Bronchial epithelial cell (primary cell): ENCODE measurements at places on chromosomes 1 and 21. TPM values are rescaled to one million over a fixed set of nuclear protein-coding genes. Genes with fewer than 3 reads are reported as not detected.

- DNase-seq: no peak
Measured at GRCh38 chr1:59018446-59018845, 234.6 kb upstream of the JUN start.

- DNase-seq: no peak
Measured at GRCh38 chr1:74010206-74010605, 187.8 kb downstream of the LRRIQ3 start.

GRCh38 chr1:205199090-205199930, 12.2 kb downstream of the DSTYK start:
- DNase-seq: no peak

DNA sequence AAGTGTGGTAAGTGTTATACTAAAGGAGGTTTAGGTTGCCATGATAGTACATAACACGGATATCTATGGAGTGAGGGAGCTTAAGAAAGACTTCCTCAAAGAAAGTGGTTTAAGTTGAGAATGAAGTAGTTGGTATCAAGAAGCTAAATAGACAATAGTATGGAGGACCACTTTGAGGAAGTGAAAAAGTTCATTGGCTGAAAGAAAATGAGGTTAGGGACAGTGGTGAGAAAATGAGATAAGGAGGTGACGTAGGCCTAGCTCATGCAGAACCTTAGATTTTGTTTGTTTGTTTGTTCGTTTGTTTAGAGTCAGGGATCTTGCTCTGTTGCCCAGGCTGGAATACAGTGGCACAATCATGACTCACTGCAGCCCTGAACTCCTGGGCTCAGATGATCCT, 72.2 kb upstream of the PPIH start:
- DNase-seq: no peak

- DNase-seq: no peak
Measured at GRCh38 chr1:77688939-77689338, 6.5 kb upstream of the ZZZ3 start.

DNA sequence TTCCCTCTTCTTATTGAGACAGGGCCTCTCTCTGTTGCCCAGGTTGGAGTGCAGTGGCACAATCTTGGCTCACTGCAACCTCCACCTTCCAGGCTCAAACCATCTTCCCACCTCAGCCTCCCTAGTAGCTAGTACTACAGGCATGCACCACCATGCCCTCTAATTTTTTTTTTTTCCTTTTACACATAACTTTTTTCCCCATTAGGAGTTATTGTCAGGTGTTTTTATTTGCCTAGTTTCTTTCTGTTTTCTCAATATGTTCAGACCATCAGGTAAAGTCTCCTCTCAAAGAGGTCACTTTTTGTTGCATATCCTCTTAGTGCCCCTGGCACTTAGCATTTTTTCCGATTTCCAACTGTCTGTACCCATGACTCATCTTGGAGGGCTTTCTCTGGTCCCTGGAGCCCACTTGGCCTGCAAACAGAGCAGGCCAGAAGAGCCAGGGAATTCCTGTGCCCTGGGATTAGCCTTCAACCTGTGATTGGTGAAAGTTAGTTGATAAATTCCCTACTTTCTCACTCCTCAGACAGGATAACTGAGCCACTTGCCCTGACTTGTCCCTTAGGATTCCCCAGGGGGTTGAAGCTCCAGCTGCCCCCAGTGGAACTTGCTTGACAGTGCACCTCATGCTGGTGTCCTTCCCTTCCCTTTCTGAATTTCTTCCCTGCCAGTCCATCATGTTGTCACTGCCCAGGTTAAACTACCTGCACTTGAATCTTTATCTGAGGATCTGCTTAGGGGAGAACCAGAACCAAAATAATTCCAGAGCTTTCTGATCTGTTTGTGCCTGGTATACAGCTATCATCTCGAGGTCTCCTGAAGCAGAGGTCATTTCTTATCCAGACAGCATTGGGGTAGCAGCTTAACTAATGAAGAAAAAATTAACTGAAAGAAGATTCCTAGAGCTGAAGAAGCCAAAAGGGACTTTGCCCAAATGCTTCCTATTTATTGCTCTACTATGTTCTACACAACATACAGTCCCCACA, 2.4 kb downstream of the NTPCR start:
- peak; percentile 86 for DNase-seq

DNA sequence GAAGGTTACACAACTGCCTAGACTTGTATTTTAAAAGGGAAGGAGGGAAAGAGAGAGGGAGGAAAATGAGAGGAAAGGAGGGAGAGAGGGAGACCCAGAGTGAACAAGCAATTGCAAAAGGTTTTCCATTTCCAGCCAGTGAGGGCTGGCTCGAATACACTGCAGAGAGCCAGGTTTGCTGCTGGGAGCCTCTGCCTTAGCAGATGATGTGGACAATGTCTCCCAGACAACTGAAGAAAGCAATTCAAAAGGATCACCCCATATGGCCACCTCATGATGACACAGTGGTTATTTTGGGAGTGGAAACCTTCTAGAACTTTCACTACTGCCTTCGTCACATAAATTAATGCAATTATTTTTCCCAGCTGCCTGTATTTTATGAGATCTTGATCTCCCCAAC, 86.4 kb downstream of the BCAR3 start:
- DNase-seq: no peak

- no peak for DNase-seq
Measured at GRCh38 chr1:169048043-169048442, 58.4 kb upstream of the ATP1B1 start.

GRCh38 chr1:181545395-181545794, 62.1 kb downstream of the CACNA1E start:
- no peak for DNase-seq

- DNase-seq: peak; percentile 50
Measured at GRCh38 chr1:247172996-247173395, 1.2 kb upstream of the ZNF124 start.

- DNase-seq: no peak
Measured at GRCh38 chr1:67031121-67031858, 22.7 kb downstream of the SLC35D1 start.

- no peak for DNase-seq
Measured at GRCh38 chr1:235817101-235817728, 49.5 kb downstream of the LYST start.

- DNase-seq: no peak
Measured at GRCh38 chr1:2983706-2984398, 37.4 kb upstream of the ACTRT2 start.

DNA sequence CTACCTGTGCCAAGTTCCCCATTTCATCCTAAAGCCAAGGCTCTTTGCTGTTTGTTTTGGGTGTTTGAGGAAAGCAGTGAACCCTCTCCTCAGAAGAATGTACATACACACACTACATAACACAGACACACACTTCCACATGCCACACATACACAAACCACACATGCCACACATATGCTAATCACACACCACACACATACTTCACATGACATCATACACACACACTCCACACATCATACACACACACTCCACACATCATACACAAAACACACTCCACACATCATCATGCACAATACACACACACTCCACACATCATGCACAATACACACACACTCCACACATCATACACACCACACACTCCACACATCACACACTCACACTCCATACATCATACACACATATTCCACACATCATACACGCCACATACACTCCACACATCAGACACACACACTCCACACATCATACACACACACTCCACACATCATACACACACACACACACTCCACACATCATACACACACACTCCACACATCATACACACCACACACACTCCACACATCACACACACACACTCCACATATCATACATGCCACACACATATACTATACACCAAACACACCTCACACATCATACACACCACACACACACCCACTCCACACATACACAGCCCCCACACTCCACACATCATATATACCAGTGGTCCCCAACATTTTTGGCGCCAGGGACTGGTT, 22.7 kb upstream of the ZNF436 start:
- DNase-seq: no peak

GRCh38 chr1:28517649-28517999, 11.8 kb downstream of the RCC1 start:
- no peak for DNase-seq

DNA sequence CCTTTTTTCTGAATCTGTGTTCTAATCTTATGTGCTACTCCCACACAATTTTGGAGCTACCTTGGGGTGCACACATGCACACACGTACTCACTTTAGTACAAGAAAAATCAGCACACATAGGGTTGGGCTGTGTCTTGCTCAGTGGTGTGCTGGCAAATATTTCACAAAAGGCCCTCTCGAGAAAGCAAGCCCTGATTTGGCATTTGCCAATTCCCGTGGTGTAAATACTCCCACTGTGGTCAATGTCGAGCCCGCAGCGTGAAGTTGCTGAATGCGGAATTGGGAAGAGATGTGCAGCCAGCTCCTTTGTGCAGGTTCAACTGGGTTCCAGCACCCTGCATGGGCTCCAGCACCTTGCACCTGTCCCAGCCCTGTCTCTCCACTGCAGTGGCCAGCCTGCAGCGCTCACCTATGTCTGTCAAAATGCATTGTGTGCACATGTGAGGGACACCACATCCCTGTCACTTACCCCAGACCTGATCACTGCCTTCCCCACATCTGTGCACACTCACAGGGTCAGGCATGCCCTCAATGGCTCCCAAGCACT, 78.4 kb upstream of the WNT4 start:
- DNase-seq: no peak

GRCh38 chr21:31457675-31458074, 113.6 kb upstream of the TIAM1 start:
- DNase-seq: no peak

GRCh38 chr1:2431103-2431502, 18.7 kb upstream of the PEX10 start:
- DNase-seq: peak; percentile 81

- DNase-seq: no peak
Measured at GRCh38 chr1:54812801-54813484, 11.8 kb upstream of the TTC22 start.

GRCh38 chr1:234585330-234586055, 24.5 kb downstream of the IRF2BP2 start:
- DNase-seq: no peak

GRCh38 chr1:30663596-30664091, 59.7 kb downstream of the MATN1 start:
- DNase-seq: no peak

DNA sequence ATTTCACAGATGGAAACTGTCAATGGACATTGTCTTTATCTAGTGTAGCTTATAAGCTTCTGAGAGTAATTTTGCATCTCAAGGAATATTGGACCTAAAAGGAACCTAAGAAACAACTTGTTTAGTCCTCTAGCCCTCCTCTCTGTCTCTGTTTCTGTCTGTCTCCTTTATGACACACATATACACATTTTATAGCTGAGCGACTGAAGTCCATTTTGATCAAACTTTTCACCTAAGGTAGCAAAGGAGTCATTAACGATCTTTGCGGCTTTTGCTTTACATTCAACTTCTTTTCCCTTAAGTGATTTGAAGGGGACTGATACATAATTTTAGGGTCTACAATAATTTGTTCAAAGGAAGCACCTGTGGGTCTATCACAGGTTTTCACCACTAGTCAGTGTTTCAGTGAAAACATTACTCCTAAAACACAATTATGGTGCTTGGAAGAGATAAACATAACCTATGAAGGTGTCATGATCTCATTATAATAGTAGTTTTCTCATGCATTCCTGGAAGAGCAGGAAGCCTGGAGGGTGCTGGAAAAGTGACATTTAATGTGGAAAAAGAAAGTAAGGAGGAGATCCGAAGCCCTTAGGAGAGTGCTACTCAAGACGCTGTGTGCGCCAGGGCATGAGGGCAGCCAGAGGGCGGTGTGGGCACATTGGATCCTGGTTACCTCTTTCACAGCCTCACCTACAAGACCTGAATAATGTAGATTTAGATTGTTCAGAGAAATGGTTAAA, 248.6 kb downstream of the DNM3 start:
- DNase-seq: peak; percentile 68

DNA sequence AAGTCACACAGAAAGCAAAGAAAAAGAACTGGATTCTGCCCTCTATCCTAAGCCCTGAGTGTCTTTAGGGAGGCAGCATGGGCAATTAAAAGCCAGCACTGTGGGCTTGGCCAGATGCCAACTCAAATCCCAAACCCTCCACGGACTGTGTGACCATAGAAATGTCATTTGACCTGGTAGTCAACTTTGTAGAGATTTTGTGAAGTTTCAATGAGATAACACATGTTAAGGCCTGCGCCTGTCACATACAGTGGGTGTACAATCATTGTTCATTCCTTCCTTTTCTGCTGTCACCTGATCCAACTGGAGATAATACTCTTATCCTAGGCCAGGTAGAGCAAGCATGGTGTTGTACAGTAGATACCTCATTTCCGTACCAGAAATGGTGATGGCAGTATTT, 54.2 kb downstream of the TMEM53 start:
- DNase-seq: no peak

- no peak for DNase-seq
Measured at GRCh38 chr1:15350151-15350550, 59.5 kb upstream of the EFHD2 start.

DNA sequence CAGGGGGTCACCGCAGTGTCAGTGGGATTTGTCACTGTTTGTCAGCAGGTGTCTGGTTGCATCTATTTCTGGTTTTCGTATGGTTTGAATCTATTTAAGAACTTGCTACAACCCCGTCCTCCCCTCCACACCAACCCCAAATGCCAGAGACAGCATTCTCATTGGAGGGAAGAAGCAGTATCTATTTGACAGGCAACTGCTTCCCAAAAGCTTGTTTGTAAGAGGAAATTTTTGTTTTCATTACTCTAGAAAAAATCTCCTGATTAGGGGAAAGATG, 54.4 kb downstream of the NR5A2 start:
- no peak for DNase-seq

- no peak for DNase-seq
Measured at GRCh38 chr1:235023711-235024439, 104.8 kb downstream of the TOMM20 start.

DNA sequence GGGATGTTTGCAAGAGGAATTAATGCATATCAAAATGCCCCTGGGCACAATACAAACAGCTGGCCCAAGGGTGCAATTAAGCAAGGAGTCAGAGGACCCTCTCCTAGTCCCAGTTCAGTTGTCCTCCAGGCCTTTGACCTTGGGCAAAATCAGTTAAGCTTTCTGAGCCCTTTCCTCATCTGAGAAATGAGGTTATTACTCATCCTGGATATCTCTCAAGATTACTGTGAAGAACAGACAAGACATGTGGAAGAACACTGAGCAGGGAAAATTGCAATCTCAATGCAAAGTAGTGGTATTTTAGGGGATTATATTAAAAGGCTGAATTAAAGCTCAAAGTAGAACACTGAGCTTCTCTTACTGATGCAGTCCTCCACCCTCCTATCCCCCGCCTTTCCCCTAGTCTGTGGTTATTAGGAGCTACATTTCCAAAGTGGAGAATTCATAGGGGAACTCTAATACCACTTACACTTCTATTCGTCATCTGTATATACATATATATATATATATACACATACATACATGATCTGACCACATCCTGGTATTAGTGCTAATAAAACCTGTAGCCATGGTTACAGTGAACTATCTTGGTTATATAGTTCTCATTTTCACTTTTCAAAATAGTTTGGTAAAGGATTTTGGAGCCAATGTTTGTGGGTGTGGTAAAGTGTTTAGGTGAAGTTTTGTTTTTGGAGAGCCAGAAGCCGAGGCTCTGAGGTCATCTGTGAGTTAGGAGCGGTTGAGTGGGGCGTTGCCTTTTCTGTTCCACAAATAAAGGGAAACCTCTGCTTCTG, 18.1 kb downstream of the KIAA0040 start:
- DNase-seq: no peak

The TMEM69 gene
- 8.2 and 10.1 TPM in 2 replicates for total RNA-seq

The PTPN14 gene
- 28.4 and 33.0 TPM in 2 replicates for total RNA-seq

The SERTAD4 gene
- 0.26 and 0.64 TPM in 2 replicates for total RNA-seq

The OR2T29 gene
- total RNA-seq: not detected in 2 replicates

The FAM3B gene
- not detected in 2 replicates for total RNA-seq

The PTGER3 gene
- under 0.01 TPM in 2 replicates for total RNA-seq

The UTS2 gene
- total RNA-seq: 0.26 TPM in 1 of 2 replicates, not detected in the other

The PARS2 gene
- 5.3 and 5.9 TPM in 2 replicates for total RNA-seq
